Adrenal gland (tissue), 19 donors: ENCODE measurements at places on chromosomes 3 and 15. TPM values are rescaled to one million over a fixed set of nuclear protein-coding genes. Genes with fewer than 3 reads are reported as not detected.
A peak's percentile ranks its signal among the peaks of the same experiment; 100 is the strongest.

GRCh38 chr3:48215876-48216275 lies 7.4 kb upstream of the CAMP start:
- peaks cover 36% of the 10 kb centered on the region for H3K4me1 ChIP-seq
- H3K27ac ChIP-seq = no peak overlapping the region
- peak; percentile 71 for DNase-seq
- no peaks in the 10 kb centered on the region for H3K27me3 ChIP-seq
- no peak overlapping the region for H3K4me3 ChIP-seq

DNA sequence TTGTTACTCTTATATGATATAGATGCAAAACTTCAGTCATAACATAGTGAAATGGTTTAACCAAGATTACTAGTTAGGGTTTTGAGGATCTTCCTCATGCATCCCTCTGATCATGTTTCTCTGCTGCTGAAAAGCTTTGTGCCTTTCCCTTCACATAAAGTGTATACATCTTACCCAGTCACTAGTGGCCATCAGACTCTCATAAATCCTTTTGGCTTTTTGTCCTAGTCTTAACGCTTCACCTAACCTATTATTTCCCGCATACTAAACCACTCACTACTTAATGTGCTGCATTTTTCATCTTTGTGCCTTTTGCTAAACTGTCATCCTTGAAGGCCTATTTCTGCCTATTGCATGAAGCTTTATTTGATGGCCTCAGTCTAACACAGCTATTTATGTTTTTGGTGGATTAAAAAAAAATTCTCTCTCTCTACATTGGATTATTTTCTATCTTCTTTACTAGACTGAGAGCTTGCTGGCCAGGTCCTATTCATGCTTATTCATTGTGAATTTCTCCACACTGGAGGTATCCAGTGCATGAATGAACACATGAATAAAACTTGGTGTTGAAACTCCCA lies 717.6 kb upstream of the GOLIM4 start:
- H3K27ac ChIP-seq = no peak overlapping the region
- no peaks in the 10 kb centered on the region for H3K36me3 ChIP-seq

- H3K36me3 ChIP-seq = no peaks in the 10 kb centered on the region
- no peaks in the 10 kb centered on the region for H3K4me1 ChIP-seq
- H3K27me3 ChIP-seq = no peaks in the 10 kb centered on the region
- no peak for DNase-seq
- no peak overlapping the region for H3K4me3 ChIP-seq
- no peak overlapping the region for H3K27ac ChIP-seq
Measured at GRCh38 chr3:124823648-124824047, 63.5 kb downstream of the ITGB5 start.

- no peaks in the 10 kb centered on the region for H3K27me3 ChIP-seq
- DNase-seq = no peak
- H3K36me3 ChIP-seq = no peaks in the 10 kb centered on the region
Measured at GRCh38 chr15:94743668-94744067, 512.3 kb downstream of the MCTP2 start.

- no peaks in the 10 kb centered on the region for H3K27me3 ChIP-seq
- H3K27ac ChIP-seq = no peak overlapping the region
- no peak overlapping the region for H3K4me3 ChIP-seq
- H3K36me3 ChIP-seq = no peaks in the 10 kb centered on the region
Measured at GRCh38 chr3:174308736-174309135, 550.4 kb upstream of the NAALADL2 start.

- H3K27me3 ChIP-seq = no peaks in the 10 kb centered on the region
- no peak overlapping the region for H3K27ac ChIP-seq
- no peak overlapping the region for H3K4me3 ChIP-seq
- no peak for DNase-seq
Measured at GRCh38 chr15:91253605-91254004, 153.5 kb downstream of the SV2B start.

DNA sequence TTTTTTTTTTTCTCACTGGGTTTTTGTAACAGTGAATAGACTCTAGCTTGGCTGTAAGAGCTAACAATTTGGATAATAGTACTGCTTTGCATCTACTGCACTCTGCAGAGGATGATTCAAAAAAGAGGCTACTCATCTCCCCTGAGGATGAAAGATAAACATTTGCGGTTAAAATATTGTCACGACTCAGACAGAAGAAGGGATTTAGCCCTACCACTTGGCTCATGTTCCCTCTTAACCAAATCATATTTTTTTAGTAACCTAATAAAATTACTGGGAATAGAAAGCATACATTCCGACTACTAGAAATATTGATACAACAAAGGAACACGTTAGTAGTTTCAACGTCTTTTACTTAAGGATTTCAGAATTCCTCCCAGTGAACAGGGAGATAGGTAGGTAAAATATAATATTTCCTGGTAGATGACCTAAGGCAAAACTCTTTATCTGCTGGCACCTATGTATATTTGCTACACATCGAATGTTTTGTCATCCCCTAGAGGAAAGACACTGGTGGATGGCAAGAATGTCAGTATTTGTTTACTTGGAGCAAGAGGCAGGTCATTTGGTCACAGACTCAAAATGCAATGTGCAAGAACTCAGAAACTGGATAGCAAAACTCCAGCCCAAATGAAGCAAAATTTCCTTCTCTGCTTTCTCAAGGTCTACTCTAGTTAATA lies 110.8 kb downstream of the GREM1 start:
- no peaks in the 10 kb centered on the region for H3K4me1 ChIP-seq
- DNase-seq = no peak

FEZF2 gene
- total RNA-seq = not detected

DIS3L gene
- total RNA-seq = 40.3 TPM

NUP210 gene
- total RNA-seq = 8.7 TPM
